ENCODE measurements at places on chromosomes 6 and 20. TPM values are rescaled to one million over a fixed set of nuclear protein-coding genes. Genes with fewer than 3 reads are reported as not detected.

GRCh38 chr6:162620073-162620472, 107.5 kb downstream of the PRKN start:
- DNase-seq = no peak

DNA sequence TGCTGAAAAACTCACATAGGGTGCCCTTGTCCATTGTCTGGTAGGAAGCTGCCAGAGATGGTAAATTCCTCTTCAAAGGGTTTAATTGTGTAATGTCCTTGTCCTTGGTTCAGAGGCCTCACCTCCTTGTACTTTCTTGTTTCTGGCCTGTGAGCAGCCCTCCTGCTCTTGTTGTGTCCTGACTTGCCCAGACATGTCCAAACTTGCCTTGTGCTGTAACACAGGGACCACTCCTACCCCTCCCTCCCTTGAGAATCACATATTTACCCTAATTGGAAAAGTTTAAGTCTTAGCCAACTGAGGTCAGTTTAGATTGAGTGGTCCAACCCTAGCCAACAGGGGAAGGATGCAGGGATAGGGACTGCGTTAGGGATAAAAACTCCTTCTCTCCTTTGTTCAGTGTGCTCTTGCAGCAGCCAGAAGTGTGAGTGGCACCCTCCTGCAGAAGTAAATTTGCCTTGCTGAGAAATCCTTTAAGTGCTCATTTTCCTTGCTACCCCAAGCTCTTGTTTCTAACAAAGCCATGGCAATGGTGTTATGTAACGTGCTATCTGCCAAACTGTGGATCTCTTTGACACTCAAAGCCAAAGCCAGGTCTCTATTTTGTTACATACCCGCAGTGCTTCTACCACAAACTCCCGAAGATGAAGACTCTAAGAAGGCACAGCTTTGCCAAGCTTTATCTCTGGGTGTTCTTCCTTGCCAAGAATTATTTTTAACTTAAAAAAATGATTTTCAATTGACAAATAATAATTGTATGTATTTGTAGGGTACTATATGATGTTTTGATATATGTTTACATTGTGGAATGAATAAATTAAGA, 414.5 kb downstream of the ESR1 start:
- DNase-seq = no peak

- no peak for DNase-seq
Observed at GRCh38 chr6:65461121-65461520, 245.9 kb downstream of the EYS start.

- DNase-seq = peak; percentile 67
Observed at GRCh38 chr6:158270389-158271127, 41.7 kb upstream of the TULP4 start.

DNA sequence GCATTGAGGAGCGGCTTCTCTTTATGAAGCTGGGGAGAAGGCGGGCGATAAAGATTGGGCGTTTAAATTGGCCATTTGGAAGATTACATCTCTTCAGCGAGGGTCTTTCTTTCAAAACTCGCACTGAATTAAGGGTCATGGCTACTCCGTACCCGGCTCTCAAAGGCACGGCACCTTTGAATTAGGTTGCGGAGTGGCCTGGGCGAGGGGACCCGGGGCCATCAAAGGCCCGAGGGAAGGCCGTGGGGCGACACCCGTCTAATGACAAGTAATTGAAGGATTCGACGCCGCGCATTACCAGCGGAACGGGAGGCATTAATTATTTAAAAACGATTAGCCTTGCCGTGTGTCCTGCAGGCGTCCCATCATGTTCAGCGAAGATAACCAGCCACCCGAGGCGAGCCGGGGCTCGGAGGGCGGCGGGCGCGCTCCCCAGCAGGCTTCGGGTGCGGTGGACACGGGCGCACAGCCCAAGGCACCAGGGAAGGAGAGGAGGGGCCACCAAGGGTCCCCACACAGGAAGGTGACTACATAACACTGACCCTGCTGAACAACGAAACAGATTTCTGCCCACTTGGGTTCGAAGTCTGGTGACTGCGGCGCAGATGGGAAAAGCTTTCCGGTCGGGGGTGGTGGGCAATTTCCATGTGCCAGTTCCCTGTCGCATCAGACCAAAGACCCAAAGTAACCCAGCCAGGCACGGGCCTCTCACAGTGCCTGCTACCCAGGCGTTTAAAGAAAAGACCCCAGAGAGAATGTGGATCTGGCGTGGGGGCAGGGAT, 7.4 kb downstream of the FOXA2 start:
- DNase-seq = no peak

DNA sequence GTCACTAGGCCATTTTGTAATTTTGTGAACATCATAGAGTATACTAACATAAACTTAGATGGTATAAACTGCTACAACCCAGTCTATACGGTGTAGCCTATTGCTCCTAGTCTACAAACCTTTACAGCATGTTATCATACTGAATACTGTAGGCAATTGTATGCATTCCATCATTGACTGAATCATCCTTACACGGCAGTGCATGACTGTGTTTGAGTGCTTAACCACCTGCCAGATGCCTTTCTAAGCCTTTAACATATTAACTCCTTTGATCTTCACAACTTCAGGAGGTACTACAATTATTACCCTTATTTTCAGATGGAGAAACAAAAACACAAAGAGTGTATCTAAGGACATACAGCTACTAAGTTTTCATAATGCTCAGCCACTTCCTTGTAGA, 14.0 kb downstream of the DPPA5 start:
- DNase-seq = no peak

- no peak for DNase-seq
Observed at GRCh38 chr6:14569394-14569793, 451.8 kb downstream of the CD83 start.

GRCh38 chr20:25051386-25052155, 6.4 kb downstream of the ACSS1 start:
- no peak for DNase-seq

GRCh38 chr6:126957721-126958120, 160.8 kb upstream of the RSPO3 start:
- DNase-seq = no peak

GRCh38 chr6:166556863-166557322, 29.6 kb downstream of the RAMACL start:
- DNase-seq = peak; percentile 79

- no peak for DNase-seq
Observed at GRCh38 chr6:96942676-96943075, 18.1 kb downstream of the KLHL32 start.

- no peak for DNase-seq
Observed at GRCh38 chr20:52974179-52974594, 2.0 kb downstream of the TSHZ2 start.

GRCh38 chr20:57065646-57066045, 200.8 kb downstream of the BMP7 start:
- no peak for DNase-seq

DNA sequence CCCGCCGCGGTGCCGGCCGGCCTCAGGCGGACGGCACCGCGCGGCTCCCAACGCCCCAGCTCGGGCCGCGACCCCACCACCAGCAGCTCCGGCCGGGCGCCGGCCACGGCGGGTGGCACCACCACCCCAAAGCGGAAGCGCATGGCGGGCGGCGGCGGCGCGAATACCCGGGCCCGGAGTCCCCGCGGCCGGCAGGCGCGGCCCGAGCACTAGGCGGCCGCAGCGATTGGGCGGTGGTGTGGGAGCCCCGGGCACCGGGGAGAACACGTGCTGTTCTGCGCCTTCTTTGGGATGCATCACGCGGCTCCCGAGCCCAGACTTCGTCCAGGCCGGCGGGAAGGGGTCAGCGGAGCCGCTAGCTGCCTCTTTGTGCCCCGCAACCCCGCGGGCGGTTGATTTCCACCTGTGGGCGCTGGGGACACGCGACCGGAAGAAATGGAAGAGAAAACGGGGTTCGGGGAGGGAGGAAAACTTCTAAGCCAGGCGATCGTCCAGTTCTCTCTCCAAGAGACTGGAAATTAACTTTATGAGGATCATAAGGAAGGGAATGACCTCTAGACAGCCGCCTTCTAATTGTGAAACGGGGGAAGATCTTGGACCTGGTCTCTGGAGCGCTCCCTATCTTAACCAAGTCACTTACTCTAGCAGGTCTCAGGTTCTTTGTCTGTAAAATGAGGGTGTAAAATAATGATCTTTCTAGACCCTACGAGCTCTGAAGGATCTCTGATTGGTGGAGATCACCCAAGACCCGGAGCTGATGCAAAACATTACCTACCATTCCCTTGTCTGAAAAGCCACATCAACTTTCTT, at the start of gene EPM2A:
Gene EPM2A (minus strand): TSS at position 165 of the 810 bp plus-strand sequence. CDS start 22 bp downstream, at position 143.
- peak; percentile 94 for DNase-seq

GRCh38 chr6:156309017-156309416, 468.2 kb upstream of the ARID1B start:
- DNase-seq = no peak

DNA sequence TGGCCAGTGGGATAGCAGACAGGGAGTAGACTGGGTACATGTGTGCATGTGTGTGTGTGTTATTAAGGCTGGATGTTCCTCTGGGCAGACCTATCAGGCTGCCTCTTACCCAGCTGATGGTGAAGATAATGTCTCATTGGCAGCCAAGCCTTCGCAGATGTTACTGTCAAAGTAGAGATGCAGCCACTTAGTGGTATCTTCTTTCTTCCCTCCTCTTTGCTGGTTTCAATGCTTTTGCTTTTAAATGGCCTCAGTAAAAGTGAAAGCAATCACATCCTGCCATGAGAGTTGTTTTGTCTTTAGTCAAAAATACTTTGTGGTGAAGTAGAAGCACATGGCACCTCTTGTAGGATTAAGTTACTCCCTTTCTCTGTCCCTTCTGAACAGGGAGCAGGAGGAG, 57.5 kb downstream of the SNRNP48 start:
- DNase-seq = no peak

GRCh38 chr20:31670371-31671228, 32.9 kb downstream of the COX4I2 start:
- DNase-seq = peak; percentile 87

DNA sequence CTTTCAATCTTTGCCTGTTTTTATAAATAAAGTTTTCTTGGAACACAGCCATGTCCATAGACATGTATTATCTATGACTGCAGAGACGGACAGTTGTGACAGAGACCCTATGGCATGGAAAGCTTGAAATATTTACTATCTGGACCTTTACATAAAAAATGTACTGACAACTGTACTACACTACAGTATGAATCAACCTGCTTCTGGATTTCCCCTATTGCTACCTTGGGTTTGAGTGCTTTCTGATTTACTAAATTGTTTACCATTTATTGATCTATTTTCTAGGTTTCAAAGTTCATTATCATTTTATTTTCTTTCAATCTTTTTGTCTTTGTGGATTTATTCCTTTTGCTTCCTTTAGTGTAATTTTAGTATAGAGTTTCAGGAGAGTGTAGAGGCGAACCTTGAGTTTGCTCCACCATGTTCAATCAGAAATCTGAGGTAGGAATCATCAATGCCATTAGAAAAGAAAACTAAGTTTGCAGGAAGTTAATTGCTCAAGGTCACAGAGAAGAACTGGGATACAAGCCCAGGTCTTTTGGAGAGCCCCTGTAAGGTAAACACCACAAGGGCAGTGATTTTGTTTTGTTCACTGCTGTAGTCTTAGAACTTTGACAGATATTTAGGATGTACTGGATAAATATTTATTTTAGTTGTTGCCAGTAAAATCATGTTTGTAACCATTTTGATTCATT, 352.8 kb upstream of the SYNCRIP start:
- no peak for DNase-seq

GRCh38 chr6:55632953-55633352, 54.0 kb upstream of the HMGCLL1 start:
- no peak for DNase-seq

GRCh38 chr6:43093436-43094289, 17.5 kb downstream of the PTK7 start:
- no peak for DNase-seq

DNA sequence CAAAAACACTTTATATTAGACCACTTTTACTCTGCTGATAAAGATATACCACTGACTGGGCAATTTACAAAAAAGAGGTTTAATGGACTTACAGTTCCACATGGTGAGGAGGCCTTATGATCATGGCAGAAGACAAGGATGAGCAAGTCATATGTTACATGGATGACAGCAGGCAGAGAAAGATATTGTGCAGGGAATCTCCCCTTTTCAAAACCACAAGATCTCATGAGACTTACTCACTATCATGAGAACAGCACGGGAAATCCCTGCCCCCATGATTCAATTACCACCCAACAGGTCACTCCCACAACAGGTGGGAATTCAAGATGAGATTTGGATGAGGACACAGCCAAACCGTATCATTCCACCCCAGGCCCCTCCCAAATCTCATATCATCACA, 1383.8 kb upstream of the MAP3K7 start:
- no peak for DNase-seq

DNA sequence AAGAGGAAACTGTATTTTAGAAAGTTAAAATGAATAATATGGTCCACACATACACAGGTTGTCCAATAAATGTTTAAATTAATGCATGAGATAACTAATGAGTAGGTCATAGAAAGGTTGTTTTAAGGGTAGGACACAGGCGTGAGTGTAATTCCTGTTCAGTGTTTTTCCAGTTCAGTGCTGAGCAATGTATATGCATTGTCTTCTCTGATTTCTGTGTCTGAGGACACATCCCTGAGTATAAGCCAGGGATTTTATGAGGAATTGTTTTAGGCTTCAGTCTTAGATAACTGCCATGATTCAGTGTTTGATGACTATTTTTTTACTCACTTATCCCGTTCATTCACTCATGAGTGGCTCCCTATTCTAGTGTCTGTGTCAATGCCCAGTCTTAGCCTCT, 298.5 kb upstream of the TBX18 start:
- no peak for DNase-seq

GRCh38 chr6:112298021-112298745, 43.8 kb upstream of the LAMA4 start:
- DNase-seq = no peak

DNA sequence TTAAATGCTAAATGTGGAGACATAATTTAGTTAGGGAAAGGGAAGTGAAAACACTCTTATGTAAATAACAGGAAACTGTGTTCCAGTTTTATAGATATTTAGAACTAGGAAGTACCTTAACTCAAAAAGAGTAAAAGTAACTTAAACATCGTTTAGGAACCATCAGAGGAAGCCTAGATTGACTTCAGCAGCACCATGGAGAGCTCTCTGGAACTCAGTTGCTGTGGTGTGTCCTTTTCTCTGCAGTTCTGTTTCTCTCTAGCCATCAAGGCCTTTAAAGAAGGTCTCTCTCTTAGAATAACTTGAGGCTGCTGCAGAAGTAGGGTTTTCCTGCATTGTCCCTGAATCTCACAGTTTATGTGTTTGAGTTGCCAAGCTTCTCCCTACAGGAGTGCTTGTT, 26.9 kb downstream of the CLVS2 start:
- DNase-seq = no peak

Gene ARMH2
- not detected for total RNA-seq

Gene SLC22A1
- 0.21 TPM for total RNA-seq

Gene EGFL8
- total RNA-seq = 15.1 TPM

Gene HLA-DPA1
- 54.3 TPM for total RNA-seq

Gene MACROD2
- total RNA-seq = 2.3 TPM

Gene UBE2C
- not detected for total RNA-seq

Gene DDX43
- total RNA-seq = 0.40 TPM

Gene TNNC2
- total RNA-seq = not detected

Gene MUCL3
- total RNA-seq = not detected

Gene RGS17
- 0.25 TPM for total RNA-seq

Gene CEP250
- total RNA-seq = 19.1 TPM

Gene KIF25
- 0.29 TPM for total RNA-seq

Gene TGM3
- total RNA-seq = not detected

Measured in right cardiac atrium (tissue), 5 donors.